Activated naive CD4-positive, alpha-beta T cell (primary cell): ENCODE measurements at places on chromosomes 6 and 20.

DNA sequence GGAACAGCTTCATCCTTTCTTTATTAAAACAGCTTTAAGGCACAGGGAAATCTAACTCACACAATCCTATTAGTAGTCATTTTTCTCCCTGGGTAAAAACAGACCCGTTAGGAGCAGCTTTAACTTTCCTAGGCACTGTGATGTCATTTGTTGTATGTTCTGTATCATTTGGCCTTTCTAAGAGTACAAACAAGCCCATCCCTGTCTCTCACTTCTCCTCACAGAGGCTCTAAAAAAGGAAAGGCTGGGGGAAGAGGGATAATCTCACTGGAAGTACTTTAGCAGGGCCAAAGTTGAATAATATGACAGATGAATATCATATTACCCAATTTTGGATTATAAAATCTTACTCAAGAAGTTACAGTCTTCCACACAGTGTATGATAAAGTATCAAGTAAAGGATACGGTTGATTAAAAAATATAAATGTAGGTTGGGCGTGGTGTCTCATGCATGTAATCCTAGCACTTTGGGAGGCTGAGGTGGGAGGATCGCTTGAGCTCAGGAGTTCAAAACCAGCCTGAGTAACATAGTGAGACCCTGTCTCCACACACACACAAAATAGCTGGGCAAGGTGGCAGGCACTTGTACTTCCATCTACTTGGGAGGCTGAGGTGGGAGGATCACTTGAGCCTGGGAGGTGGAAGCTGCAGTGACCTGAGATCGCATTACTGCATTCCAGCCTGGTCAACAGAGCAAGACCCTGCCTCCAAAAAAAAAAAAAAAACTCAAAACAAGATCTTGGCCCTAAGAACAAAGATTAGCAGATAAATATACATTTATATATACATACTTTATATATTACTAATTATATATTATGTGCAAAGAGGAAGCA is 7.9 kb downstream of the NUDT3 start:
- no peak for DNase-seq

DNA sequence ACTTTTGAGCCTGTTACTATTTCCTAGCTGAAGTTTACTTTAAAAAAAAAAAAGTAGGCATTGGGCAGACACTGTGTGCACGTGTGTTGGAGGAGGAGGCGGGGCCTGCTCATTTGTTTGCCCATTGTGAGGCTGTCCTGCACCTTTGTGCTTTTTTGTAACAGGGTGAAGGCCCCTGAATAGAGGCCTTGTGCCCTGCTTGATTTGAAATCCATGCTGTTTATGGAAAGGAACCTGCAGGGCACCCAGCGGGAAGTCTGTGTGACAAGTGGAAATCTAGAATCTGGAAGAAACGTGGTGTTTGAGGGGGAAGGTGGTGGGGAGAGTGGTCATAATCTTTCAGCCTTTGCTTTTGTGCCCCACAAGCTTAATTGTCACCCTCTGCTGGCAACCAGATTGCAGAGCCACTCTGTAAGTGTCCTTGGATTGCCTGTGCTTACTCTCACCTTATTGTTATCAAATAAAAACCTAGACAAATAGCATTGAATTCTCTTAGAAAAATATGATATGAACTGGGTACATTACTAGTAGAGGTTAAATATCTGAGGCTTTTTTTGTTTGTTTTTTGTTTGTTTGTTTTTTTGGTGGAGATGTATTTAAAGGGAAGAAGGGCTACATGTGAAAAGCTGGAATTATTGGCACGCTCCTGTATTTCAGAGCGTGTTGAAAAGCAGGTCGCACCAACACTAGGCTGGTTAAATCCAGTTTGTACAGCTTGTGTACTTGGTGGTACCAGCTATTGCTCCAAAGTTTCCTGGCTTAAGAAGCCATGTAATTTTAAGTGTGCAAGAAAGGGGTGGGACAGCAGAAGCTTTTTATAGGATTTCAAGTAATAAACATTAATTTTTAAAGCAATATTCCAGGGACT is 156.3 kb downstream of the ARID1B start:
- no peak for DNase-seq

- no peak for DNase-seq
Measured at GRCh38 chr20:33647603-33648395, 14.3 kb upstream of the C20orf144 start.

- no peak for DNase-seq
Measured at GRCh38 chr6:163151212-163151611, 263.3 kb upstream of the QKI start.

GRCh38 chr6:43768506-43768860 is 1.5 kb upstream of the VEGFA start:
- DNase-seq: no peak

GRCh38 chr6:106390088-106390487 is 29.6 kb downstream of the CRYBG1 start:
- no peak for DNase-seq

GRCh38 chr6:74690365-74690764 is 515.5 kb downstream of the COL12A1 start:
- no peak for DNase-seq

DNA sequence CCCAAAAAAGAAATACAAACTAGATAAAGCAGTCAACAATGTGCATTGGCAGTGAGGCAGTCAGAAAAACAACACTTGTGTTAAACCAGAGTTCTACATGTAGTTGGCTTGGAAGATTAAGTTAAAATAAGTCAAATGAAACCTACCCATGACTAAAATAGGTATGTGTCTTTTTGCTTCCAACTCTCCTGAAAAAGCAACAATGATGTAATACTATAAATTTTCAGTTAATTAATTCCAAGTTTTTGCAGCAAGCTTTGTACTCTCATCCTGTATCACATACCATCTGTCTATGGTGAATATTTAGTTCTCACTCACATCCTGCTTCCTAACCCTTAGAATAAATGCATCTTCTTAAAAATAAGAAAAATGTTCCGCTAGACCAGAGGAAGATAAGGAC is 261.5 kb downstream of the KIF16B start:
- DNase-seq: no peak

GRCh38 chr6:125107896-125108295 is 45.7 kb upstream of the TPD52L1 start:
- no peak for DNase-seq

DNA sequence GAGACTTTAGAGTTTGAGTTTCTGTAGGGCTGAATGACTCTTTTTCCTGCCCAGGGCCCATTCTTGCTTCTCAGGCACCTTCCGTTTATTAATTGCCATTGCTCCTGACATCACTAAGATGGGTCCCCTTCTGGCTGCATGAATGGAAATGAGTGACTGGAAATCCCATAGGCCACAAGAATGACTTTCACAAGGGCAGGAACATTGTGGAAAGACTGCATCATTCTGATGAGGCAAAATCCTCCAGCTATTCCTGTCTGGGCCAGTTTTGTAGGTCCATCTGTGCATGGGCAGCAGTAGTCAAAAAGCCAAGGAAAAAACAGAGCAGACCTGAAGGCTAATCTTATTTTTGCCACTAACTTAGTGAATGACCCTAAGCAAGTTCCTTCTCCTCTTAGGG is 19.3 kb downstream of the TMEM74B start:
- DNase-seq: no peak

- DNase-seq: no peak
Measured at GRCh38 chr6:14567842-14568241, 450.3 kb downstream of the CD83 start.

DNA sequence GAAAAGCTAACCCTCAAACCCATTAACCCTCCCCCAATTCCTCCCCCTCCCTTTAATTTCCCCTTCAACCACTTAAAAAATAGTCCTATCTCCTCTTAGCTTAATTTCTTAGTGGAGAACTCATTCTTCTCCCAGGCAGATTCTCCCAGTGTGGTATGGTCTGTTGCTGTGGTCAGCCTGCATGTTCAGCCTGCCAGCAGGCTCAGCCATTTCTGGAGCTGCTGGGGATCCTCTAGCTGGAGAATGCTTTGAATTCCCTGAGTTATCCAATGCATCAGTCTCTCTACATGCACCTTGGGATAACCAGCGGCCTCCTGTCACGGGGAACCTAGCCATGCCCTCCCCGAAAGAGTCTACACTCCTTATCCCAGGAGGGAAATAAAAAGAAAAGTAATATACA is 375.4 kb upstream of the RSPO3 start:
- no peak for DNase-seq

GRCh38 chr20:1825507-1825906 is 69.7 kb upstream of the SIRPA start:
- no peak for DNase-seq

- no peak for DNase-seq
Measured at GRCh38 chr20:50317609-50318008, 127.0 kb downstream of the CEBPB start.

DNA sequence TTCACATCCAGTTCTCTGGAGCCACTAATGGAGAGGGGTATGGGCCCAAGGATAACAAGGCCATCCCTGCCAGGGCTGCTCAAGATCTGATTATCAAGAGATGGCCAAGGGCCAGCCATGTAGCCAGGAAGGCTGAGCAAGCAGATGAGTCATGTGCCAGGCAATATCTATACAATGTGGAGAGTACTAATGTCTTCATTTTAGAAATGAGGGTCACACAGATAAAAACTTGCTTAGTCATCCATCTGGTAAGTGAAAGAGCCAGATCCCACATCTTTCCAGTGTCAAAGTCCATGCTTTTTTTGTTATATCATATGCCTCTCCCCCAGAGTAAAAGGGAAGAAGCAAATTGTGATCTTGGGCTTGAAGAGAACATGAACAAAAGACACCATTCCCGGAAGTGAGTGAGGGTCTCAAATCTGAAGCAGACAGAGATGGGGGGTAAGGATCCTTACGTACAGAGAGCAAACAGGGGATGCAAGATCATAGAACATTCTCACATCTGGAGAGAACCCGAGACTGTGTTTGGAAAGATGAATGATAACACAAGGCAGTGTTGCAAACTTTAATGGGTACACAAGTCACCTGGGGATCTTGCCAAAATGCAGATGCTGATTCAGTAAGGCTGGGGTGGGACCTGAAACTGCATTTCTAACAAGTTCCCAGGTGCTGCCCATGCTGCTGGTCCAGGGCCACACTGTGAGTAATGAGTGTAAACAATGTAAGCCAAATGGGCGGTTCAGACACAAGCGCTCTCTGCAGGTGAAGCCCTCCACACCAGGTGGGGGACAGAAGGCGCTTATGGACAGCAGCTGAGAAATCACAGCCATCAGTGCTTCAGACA is 20.0 kb upstream of the GSTA3 start:
- no peak for DNase-seq

GRCh38 chr6:5670381-5670780 is 336.3 kb downstream of the NRN1 start:
- DNase-seq: no peak

- DNase-seq: no peak
Measured at GRCh38 chr6:90502866-90503407, 83.9 kb downstream of the MAP3K7 start.

- DNase-seq: no peak
Measured at GRCh38 chr20:41172296-41173140, 35.2 kb downstream of the PLCG1 start.

DNA sequence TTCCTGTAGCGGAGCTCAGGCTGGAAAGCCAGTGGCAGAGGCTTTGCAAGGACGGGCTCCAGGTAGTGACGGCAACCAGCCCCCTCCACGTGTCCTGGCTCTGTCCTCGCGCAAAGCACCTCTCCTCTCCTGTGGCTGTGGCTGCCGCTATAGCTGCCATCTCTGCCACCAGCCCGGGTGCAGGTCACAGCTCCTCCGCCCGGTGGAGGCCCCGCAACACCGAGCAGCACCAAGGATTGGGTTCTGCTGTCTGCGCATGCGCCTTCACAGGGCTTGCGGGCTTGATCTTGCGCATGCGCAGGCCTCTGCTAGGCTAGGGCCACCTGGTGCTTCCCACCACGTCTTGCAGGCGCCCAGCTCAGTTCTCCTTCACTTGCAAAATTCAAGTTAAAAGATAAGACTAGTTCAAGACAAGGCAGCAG is 625.4 kb downstream of the QKI start:
- peak; percentile 5 for DNase-seq

DNA sequence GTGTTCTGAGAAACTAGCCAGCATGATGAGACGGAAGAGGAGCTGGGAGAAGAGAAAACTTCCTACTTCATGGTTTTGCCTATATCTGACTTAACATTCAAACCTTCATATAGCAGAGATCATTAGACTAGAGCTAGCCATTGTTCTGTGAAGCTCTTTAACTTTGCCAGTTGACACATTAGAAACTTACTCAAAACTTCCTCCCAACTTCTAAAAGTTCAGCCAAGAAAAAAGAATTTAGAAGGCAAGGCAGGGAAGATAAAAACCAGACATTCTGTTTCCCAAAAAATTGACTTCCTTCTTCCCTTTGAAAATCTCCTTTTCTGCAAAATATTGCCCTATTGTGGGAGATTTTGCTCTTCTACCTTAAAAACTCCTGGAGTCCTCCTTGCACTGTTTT is 134.8 kb upstream of the UST start:
- DNase-seq: no peak

DNA sequence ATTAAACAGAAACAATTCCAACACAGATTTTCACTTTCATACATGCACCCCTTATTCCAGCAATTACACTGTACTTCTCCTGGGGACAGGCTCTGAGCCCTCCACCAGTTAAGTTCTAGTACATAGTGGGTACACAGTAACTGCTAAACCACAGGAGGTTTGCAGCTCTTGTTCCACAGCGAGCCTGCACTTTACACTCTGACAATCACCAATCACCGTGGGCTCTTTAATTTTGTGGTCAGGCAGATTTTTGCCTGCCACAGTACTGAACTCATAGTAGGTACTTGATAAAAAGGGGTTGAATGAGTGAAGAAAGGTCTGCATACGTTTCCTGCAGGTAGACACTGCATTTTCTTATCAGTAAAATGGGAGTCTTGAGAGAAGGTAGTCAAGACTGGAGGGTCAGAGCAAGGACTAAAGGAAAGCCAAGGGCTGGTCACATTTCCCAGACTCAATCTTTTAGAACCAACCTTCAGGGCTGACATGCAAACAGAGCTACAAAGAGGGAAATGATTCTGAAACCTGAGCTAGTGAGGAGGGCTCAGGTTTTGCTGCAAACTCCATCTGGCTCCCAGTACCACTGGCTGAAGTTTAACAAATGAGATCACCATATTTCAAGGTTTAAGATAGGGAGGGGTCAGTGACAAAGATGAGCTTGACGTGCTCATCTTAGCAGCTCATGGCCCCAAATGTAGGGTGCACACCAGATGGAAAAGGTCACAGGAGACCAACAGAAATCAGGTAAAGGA is 404.6 kb downstream of the BTBD9 start:
- DNase-seq: no peak

GRCh38 chr20:44038681-44039123 is 124.0 kb downstream of the TOX2 start:
- no peak for DNase-seq

- DNase-seq: no peak
Measured at GRCh38 chr6:105869835-105870440, 216.2 kb upstream of the PRDM1 start.

GRCh38 chr6:2970753-2971419 is 481 bp downstream of the SERPINB6 start:
- no peak for DNase-seq

DNA sequence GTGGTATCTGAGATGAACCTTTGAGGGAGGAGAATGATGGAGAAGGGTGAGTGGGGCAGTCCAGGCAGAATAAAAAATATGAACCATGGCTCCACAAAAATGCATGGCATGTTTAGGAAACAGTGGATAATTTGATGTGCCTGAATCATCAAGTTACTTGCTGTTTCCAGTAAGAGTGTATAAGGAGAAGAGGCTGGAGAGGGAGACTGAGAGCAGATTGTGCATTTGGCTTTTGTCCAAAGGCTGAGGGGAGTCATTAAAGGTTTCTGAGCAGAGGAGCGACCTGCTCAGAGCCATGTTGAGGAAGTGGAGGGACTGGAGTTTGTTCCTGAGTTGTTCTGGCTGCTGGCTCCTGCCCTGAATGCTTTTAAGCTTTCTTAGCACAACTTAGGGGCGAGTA is 6.1 kb downstream of the MMP24 start:
- DNase-seq: no peak

- DNase-seq: no peak
Measured at GRCh38 chr6:36716476-36717093, 19.0 kb downstream of the RAB44 start.
